ENCODE measurements at places on chromosomes 11 and 22.

DNA sequence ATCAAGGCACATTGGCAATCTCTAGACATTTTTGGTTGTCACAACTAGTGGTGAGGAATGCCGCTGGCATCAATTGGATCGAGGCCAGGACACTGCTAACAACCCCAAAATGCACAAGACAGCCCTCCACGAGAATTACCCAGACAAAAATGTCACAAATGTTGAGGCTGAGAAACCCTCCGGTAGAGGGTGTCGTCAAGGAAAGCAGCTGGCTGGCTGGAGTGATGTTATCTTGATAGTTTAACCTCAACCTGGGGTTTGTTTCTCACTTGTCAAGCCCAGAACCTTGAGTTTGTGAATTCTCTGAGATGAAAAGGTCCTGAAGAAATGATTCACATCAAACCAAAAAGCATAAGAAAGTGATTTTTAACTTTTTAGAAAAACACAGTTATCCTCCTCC is 21.1 kb upstream of the TMPRSS13 start:
- peak; percentile 44 for DNase-seq

DNA sequence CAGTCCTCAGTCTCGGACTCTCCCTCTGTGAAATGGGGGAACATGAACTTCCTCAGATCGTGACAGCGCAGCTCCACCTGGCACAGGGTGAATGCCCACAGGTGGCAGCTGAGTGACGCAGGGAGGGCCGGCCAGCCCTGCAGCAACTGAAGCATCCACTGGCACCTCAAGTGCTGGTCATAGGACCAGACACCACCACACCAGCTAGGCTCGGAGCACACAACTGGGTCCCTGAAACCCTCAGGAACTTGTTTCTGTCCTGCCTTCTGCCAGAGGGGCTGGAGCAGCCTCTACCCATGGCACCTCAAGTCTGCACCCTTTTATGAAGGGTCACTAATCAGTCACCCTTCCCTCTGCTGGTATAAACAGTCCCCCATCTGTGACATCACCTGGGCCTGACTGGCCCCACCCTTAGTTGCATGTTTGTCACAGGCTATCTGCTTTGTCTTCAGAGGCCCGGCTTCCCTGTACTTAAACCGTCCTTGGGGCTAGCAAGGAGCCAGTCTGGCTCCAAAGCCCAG is 7.4 kb upstream of the CDC42BPG start:
- DNase-seq = no peak

DNA sequence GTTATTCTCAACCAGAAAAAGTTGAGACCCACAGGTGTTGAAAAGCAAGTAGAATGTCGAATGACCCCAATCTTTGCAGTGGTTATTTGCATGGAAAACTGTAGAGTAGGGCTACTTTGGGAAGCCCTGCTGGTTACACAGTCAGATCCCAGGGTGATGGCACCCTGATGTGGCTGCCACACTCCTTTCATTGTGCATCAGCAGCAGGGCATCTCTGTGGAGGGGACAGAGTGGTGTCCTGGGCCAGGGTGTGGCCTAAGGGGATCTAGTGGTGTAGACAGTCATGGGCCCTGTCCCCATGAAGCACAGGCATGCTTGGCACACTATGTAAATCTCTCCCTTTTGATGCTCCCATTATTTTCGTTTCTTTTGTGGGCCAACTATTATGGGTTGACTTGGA is 199.4 kb upstream of the NAV2 start:
- DNase-seq = no peak

DNA sequence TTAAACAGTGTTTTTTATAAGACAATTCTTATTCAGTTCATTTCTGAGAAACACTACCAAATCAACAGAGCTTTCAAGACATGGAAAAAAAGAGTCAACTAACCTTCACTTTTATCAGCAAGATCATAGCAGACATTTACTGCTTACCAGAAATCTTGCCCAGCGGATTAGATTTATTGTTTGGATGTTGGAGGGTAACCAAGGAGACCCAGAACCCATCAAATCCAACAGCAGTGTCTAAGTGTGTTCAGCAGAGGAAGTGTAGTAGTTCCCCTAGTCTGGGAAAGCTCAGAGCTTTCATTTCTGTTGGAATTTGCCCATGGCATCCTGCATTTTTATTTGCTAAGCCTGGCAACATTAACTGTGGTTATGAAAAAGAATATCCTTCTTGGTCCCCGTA is 2.4 kb upstream of the PGM2L1 start:
- DNase-seq = no peak

GRCh38 chr22:50722048-50722701 is 15.8 kb upstream of the ACR start:
- DNase-seq = no peak

GRCh38 chr11:71251151-71251721 is 1.1 kb downstream of the SHANK2 start:
- no peak for DNase-seq

GRCh38 chr11:111285189-111286091 is 12.9 kb upstream of the POU2AF3 start:
- no peak for DNase-seq

GRCh38 chr11:107180236-107180635 is 162.0 kb upstream of the GUCY1A2 start:
- no peak for DNase-seq

- DNase-seq = no peak
Observed at GRCh38 chr11:96002339-96002738, 78.4 kb upstream of the MTMR2 start.

- DNase-seq = no peak
Observed at GRCh38 chr11:104000798-104001197, 35.6 kb upstream of the DDI1 start.

DNA sequence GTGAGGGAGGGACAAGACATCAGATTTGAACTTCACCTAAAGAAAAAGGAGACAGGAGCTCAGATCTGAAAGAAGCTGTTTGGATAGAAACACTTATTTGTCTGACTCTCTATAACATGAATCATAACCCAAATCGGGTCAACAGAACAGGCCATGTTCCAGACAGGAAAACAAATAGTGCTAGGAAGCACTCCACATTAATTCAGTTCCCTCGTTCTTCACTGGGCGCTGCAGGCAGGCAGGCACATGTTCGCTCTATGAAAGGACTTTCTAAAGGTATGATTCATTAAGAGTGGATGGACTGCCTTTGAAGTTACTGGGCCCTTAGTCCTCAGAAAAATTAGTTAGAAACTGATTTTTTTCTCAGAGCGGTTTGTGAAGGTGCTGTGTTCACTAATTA is 137.5 kb upstream of the TRPC6 start:
- DNase-seq = no peak

DNA sequence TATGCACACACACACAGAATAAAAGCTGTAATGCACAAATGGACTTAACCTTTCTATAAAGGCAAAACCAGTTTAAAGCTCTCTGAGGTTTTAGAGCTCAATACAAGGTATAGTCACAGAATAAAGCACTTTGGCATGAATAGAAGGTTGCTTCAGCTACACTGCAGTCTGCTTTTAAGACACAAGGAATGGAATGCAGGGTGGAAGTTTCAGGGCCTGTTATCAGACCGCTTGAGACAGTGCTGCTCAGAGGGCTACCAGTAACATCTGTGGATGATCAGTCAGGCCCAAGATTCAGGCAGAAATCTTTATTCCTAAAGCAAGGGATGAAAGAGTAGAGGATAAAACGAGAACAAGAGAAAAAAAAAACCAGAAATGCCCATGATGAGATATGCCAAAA is 46.7 kb downstream of the CD44 start:
- DNase-seq = no peak

- no peak for DNase-seq
Observed at GRCh38 chr22:35349368-35349703, 31.6 kb upstream of the HMOX1 start.

DNA sequence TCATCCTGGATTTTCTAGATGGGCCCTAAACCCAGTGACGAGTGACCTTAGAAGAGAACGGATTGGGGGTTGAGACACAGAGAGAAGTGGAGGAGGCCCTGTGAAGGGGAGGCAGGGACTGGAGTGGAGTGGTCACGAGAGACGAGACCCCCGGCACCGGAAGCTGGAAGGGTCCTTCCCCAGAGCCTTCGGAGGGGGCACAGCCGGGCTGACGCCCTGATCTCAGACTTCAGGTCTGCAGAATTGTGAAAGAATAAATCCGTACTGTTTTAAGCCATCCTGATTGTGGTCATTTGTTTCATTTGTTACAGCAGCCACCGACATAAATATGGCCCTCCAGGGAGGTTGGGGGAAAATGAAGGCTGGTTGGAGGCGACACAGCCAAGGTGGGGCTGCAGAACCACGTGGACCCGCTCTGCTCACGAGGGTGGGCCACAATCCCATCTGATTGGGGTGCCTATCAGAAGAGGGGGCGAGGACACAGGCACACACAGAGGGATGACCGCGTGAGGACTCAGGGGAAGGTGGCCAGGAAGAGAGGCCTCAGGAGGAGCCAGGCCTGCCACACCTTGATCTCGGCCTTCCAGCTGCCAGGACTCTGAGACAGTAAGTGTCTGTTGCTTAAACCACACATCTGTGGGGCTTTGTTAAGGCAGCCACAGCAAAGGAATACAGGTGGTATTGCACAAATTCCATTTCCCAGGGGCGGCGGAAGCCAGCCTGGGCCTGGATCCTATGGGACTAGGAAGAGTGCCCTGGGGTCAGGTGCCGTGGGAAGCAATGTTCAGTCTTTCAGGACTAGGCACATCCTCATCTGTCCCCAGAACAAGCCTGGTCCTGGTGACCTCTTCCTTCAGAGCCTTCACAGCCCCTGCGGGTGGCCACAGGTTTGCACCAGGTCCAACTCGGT is 73.3 kb upstream of the SHANK2 start:
- no peak for DNase-seq

DNA sequence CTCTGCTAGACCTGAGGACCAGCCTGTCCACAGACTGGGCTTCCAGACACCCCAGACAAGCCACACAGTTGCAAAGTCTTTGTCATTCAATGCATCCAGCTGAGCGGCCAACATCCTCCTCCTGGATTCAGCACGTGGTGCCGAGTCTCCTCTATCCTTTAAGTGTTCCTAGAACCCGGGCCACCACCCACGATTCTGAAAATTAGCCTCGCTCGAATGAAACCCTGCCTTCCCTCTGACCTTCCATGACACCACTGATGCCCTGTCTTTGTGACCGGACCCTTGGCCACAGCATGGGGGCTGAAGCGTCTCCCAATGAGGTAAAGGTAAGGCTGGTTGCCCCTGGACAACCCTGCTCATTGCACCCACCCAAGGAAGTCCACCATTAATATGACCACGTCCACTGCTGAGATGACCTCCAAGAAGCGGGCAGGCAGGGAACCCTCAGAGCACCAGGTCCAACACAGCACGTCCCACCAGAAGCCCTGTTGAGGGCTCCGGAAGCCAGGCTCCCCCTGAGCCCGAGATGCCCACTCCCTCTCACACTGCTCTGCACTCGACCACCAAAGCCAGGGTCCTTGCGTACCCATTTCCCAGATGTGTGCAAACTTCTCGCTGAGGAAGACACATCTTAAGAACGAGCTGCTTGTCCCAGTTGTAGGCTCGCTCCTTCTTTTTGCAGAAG is 279.0 kb downstream of the CTTN start:
- no peak for DNase-seq

Measured in activated T-helper 1 cell treated with Interleukin-2 at 50 U/mL for 16 hours (primary cell).